ENCODE measurements at places on chromosomes 3 and 15.

- no peak for DNase-seq
These were observed 57.9 kb upstream of the DCUN1D1 start for GRCh38 chr3:183038221-183038620.

- DNase-seq = no peak
These were observed 3.5 kb downstream of the HEXA start for GRCh38 chr15:72372361-72372760.

- no peak for DNase-seq
These were observed 8.8 kb downstream of the STARD9 start for GRCh38 chr15:42584031-42584765.

- DNase-seq = no peak
These were observed 32.7 kb downstream of the LRRFIP2 start for GRCh38 chr3:37141676-37142075.

- DNase-seq = no peak
These were observed 4.8 kb downstream of the AQP9 start for GRCh38 chr15:58142827-58143461.

DNA sequence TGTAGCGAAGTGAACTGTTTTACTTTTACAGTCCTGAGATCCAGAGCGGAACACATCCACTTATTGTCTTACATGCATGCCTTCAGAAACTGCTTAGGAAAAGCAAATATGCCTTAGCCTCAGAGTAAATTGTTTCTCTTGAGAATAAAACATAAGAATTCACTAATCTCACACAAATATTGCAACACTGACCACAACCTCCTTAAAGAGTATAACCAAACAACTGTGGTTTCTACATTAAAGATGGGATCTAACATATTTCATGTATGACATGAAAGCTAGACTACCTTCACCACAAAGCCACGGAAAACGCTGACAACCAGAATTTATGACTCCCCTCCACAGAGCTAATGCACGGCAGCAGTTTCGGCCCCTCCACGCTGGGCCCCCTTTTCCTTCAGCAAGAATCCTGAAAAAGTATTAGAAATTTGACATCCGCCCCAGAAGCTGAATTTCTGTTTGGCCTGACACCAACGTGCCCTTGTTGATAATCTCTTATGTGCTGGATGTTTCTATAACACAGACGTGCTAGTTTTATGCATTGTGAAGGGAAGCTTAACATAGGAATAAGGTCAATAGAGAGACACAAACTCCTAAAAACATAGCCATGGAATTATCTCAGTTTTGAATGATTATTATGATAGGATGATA is 84.6 kb downstream of the GREM1 start:
- DNase-seq = no peak

GRCh38 chr3:46298871-46299607 is 54.9 kb upstream of the CCR2 start:
- DNase-seq = no peak

GRCh38 chr3:64918989-64919388 is 231.2 kb upstream of the ADAMTS9 start:
- DNase-seq = no peak

DNA sequence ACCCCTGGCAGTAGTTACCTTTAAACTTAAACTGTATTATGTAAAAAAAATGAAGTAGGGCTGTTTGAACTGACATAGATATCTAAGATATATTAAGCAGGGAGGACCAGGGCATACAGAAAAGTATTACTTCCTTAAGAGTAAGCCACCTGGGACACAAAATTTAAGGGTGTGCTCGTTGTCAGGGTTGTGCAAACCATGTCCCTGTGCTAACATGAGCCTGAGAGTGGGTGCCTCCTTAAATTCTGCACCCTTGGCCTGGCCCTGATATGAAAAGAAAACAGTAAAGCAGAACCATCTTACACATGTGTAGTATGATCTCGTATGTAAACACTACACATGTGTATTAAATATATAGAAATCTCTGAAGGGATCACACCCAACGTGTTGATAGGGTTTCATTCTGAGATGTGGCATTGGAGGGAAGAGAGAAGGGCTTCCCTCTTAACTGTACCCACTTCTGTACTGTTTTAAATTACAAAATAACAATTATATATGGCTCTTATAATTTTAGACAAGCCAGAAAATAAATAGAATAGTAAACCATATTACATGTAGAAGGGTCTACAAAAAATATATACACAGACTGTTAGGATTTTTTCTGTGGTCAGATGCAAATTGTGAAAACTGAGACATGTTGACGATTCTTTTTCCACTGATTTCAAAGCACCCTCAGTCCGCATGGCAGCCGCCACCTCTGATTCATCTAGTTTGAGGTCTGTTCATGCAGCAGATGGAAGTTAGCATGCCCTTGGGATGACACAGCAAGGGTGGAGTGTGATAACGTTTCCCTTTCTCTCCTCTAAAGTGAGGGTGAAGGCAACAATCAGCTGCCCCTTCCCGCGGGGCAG is 400.8 kb upstream of the PROK2 start:
- no peak for DNase-seq

- no peak for DNase-seq
These were observed 371.0 kb upstream of the GBE1 start for GRCh38 chr3:82132210-82133069.

- DNase-seq = no peak
These were observed 9.5 kb downstream of the FAM3D start for GRCh38 chr3:58657036-58657520.

DNA sequence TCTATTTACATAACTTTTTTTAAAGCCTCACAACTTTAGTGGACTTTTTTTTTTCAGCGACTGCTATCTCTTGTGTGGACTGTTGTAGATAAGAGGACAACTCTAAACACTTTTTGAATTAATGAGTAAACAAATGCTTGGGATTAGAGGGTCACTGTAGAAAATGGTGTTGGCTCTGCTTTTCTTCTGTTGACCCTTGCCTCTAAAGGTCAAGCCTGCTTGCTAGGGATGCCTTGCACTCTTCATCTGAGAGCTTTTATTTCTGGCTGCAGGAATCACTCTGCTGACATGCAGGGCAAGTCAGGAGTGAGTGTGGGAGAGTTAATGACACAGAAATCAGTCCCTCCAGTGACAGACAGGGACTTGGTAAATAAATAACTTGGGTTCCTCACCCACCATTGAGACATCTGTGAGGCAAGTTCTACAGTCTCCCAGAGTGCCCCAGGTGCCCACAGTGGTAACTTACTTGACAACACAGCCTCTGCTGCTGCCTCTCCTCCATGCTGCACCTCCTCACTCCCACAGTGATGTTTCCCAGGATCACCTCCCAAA is 390.1 kb downstream of the IL20RB start:
- no peak for DNase-seq

- DNase-seq = no peak
These were observed 69.0 kb downstream of the ANKRD28 start for GRCh38 chr3:15728766-15729165.

DNA sequence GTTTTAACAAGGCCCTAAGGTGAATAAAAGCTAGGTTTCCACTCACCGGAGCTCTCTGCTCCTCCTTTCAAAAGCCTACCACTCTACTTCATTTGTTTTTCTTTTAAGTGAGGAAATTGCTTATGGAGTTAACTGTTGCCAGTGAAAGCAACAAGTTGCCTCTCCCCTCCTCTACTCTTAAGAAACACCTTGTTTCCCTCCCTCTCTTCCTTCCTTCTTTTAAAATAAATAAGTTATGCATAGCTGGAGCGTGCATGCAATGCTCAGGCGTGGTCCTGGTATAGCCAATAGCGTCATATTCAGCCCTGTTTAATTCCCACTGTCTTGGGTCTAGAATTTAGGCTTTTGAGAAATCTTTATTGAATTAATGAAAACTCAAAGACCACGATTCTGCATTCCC is 101.1 kb upstream of the IGF1R start:
- no peak for DNase-seq

DNA sequence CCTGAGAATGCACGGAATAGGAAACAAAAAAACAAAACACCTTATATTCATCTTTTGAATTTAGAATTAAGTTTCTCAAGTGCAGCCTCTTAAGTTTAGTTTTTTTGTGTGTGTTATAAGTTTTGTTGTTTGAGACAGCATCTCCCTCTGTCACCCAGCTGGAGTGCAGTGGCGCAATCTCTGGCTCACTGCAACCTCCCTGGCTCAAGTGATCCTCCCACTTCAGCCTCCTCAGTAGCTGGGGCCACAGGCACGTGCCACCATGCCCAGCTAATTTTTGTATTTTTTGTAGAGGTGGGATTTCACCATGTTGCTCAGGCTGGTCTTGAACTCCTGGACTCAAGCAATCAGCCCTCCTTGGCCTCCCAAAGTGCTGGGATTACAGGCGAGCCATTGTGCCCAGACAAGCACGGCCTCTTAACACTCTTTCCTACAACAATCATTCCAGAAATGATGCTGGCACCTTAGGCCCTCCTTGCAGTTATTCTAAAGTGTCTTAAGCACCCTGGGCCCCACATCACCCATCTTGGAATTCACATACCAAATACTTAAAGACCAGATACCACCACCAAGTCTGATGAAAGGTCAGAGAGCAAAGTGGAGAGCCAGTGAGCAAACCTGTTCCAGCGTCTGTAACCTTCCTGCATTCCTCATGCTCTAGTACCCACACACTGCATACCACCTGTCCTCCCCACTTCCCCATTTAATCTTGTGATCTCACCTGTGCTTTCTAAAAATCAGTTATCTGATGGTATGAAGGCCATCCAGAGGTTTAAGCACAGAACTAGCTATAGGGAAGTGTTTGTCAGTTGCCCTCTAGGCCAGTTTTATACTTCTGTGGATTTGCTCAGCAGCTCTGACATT is 6.9 kb upstream of the SPG11 start:
- DNase-seq = no peak

- DNase-seq = no peak
These were observed 14.9 kb downstream of the CNTN3 start for GRCh38 chr3:74599564-74599963.

DNA sequence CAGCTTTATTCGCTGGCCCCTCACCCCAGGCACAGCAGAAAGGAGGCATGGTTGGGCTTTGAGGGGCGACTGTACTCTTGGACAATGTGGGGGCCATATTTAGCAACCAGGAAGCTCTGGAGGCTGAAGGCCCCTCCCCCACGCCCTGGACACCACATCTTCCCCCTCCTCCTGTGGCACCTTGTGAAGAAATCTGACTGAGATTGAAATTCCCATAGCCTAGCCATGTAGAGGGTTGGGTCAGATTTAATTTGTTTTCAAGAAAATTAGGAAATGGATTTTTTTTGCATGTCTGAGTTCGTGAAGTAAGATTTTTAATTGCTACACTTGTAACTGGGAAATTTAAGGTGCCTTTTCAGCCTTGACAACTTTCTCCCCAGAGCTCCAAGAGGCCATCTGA is 24.5 kb downstream of the FSD2 start:
- no peak for DNase-seq

DNA sequence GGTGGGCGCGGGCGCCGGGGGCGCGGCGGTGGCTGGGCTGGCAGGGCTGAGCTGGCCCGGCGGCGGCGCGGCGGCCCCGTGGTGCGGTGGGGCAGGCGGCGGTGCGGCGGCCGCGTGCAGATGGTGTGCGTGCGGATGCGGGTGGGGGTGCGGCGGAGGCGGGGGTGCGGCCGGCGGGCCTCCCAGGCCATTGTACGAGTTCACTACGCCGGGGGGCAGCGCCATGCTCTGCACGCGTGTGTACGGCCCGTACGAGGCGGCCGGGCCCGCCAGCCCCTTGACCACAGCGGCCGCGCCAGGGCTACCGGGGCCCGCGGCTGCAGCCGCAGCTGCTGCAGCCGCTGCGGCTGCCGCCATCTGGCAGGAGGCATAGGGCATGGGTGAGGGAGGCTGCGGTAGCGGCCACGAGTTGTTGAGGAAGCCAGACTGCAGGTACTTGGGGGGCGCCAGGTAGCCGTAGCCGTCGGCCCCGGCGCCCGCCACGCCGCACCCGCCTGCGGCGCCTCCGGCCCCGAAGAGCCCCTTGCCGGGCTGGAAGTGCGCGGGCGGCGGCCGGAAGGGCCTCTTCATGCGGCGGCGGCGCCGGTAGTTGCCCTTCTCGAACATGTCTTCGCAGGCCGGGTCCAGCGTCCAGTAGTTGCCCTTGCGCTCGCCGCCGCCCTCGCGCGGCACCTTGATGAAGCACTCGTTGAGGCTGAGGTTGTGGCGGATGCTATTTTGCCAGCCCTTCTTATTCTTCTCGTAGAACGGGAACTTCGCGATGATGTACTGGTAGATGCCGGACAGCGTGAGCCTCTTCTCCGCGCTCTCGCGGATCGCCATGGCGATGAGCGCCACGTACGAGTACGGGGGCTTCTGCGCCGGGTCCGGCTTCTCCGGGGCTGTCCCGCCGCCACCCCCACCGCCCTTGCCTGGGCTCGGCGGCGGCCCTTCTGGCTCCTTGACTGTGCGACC is 951 bp downstream of the FOXL2 start:
- no peak for DNase-seq

DNA sequence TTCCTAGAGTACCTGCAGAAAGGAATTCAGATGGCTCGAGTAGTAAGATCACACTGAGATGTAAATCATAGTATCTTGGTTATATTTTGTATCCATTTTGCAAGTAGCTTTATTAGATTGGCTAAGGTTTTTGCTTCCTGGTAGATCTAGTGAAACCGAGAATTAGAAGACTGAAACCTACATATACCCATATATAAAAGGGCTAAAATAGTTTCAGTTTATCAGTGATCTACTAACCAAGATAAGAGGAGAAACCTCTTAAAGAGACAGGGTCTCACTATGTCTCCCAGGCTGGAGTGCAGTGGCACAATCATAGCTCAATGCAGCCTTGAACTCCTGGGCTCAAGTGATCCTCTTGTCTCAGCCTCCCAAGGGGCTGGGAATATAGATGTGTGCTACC is 135.3 kb downstream of the PCCB start:
- no peak for DNase-seq

DNA sequence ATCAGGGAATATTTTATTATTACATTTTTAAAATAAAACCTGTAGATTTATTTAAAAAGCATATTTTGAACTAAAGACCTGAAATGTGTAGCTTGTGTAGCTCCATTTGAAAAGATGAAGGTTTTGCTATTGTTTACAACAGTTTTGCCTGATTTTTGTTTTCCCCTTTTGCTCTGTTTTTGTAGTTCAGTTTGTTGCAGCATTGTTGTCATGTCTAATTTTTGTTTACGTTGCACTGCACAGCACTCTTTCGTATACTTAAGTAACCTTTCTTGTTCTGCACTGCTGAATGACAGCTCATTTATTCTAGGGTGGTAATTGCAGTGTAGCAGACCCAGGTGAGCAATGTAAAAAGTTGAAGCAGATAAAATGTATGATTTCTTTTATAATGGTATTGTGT is 435.8 kb downstream of the LPP start:
- DNase-seq = no peak

GRCh38 chr15:64634027-64634426 is 141.4 kb downstream of the RBPMS2 start:
- DNase-seq = no peak

DNA sequence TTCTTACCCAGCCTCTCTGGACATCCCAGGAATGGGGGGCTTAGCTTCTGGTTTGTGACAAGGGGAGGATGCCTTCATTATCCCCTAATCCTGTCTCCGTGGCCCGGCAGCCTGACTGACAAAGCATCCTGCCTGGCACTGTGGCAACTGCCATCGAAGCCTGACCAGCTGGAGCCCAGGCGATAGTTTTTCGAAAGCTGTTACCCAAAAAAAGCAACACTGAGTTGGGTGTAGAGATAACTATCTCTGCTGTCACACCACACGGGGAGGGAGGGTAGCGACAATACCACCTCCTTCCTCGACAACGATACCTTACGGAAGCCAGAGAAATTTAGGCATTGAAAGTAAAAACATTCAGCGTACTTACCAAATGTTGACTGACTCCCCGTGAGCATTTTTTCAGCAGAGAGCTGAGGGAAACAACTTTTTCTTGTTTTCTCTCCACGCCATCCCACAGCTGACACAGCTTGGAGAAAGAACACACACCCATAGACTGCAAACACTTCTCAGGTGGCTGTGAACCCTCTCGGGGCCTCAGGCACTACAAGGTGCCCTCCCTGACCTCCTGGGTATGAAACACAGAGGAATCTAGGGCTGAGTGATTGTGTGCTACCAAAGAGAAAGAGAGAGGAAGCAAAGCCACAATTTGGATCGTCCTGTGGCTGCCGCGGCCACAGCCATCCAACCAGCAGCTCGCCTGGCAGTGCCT is 361.9 kb upstream of the ICE2 start:
- no peak for DNase-seq

Measured in activated naive CD4-positive, alpha-beta T cell (primary cell).